ENCODE measurements at places on chromosomes 2 and 18.

- no peak for DNase-seq
Measured at GRCh38 chr2:88210132-88211002, 40.2 kb downstream of the THNSL2 start.

DNA sequence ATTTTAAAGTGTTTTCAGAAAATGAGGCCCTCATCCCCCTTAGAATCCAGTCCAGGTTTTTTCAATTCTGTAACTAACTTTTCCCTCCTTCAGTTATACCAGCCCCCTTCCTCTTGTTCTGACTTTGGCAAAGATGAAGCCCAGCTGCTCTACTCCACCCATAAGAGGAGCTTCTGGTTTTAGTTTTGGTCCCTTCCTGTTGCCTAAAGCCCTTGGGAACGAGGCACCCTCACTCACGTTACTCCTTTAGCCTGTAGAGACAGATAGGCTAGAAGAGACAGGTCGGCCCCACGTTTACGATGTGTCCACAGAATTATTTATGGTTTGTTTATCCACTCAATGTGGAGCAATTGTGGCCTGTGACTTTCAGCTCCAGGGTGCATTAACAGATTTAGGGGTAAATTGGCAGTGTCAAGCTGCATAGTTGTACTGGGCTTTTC, 454.2 kb upstream of the TNP1 start:
- DNase-seq = no peak

- no peak for DNase-seq
Measured at GRCh38 chr2:161131804-161132203, 28.4 kb upstream of the TANK start.

GRCh38 chr2:275466-275865, 10.7 kb downstream of the ACP1 start:
- no peak for DNase-seq

DNA sequence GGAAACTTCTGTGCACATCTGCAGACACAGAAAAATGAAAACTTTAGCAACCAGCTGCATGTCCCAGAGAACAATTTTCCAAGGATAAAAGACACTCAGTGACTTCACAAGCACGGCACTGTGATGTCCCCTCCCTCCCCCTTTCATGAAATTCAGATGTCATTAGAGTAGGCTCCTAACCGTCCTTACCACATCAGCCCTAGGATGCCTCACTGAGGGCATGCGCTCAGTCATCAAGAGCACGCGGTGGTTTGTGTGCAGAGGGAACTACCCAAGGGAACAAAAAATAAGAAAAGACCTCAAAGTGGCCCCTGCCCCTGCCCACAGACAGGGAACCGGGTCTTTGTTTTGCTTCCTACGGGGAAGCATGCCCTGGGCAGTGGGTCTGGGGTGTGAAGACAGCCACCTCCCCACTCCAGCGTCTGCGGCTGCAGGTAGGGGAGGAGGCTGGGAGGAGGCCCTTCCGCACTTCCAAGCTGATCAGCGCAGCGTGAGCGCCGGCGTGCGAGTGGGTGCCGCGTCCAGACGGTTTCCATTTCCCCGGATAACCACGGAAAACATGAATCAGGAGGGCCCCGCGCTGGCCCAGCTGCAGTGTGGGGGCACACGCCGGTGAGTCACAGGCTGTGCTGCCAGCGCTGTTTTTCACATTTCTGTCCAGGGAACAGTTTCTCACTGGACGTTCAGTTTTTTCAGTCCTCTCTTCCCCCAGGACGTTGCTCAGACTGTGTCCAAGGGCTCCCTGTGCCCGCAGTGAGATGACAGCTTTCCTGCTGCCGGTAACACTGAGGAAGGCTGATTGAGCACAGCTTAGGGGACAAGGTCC, 70.6 kb downstream of the COPS8 start:
- no peak for DNase-seq

GRCh38 chr18:312415-312814, 44.6 kb upstream of the THOC1 start:
- DNase-seq = no peak

Measured in activated T-helper 1 cell treated with Interleukin-2 at 50 U/mL for 16 hours (primary cell).